Mesendoderm (in vitro differentiated cells): ENCODE measurements at places on chromosomes 2 and 18.

GRCh38 chr2:86747711-86748639 lies 27.9 kb downstream of the RMND5A start:
- DNase-seq = peak; percentile 93
- no peaks in the 10 kb centered on the region for H3K27me3 ChIP-seq
- no peaks in the 10 kb centered on the region for H3K36me3 ChIP-seq

DNA sequence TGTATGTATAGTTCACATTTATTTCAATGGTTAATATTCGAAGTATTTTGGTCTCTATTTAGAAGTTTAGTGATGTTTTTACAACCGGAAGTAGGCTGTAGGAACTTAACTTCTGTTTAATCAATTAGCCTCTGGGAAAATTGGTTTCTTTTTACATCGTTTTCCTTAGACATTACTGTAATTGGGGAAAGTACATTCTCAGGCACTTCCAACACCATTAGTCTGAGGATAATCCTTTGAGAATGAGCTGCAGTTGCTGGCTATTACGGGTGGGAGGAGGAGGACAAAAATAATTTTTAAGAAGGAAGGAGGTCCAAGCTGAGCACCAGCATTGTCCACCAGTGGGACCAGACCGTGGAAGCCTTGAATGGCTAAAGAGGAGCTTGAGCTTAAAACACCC lies 70.4 kb upstream of the ST3GAL5 start:
- no peak overlapping the region for H3K4me3 ChIP-seq
- H3K27me3 ChIP-seq = no peaks in the 10 kb centered on the region
- no peaks in the 10 kb centered on the region for H3K36me3 ChIP-seq
- no peak for DNase-seq

DNA sequence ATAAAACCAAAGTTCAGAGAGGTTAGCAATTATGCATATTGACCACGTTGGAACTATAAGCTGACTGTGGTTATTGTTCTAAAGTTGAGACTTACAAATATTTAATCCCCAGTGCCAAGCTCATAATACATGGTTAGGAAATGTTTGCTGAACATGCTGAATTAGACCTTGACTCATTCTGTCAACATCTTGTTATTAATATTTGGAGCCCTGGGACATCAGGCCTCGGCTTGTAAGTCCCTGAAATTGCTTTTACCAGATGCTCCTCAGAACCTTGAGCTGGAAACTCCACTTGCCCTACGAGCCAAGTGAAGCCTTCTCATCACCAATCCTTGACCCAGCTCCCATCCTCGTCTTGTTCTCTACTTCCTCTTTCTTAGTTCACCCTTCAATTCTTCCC lies 21.2 kb downstream of the DYNAP start:
- no peaks in the 10 kb centered on the region for H3K4me1 ChIP-seq
- DNase-seq = no peak
- H3K36me3 ChIP-seq = no peaks in the 10 kb centered on the region
- peaks cover 1% of the 10 kb centered on the region for H3K27me3 ChIP-seq

GRCh38 chr2:3277050-3277747 lies 100.4 kb downstream of the EIPR1 start:
- no peak for DNase-seq
- H3K4me1 ChIP-seq = no peaks in the 10 kb centered on the region
- H3K27me3 ChIP-seq = no peaks in the 10 kb centered on the region
- H3K36me3 ChIP-seq = no peaks in the 10 kb centered on the region
- no peak overlapping the region for H3K27ac ChIP-seq

DNA sequence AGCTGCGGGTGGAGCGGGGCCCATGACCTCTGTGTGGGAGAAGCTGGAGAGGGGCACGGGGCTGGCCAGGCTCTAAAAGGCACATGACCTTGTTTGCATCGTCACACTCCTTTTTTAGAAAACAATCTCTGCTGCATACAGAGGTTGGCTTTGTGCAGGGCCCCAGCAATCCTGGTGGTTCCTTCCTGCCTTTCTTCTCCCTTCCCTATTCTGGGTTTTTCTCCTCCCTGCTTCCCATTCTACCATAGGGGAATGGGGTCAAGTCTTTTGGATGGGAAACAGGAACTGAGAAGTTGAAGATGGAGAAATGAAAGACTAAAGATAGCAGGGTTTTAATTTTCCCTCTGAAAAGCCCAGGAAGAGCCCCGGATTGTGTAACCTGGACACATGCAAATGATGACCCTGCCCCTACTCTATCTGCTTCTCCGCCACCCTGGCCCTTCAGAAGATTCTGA lies 53.9 kb downstream of the ASAP2 start:
- H3K36me3 ChIP-seq = no peaks in the 10 kb centered on the region
- H3K27me3 ChIP-seq = no peaks in the 10 kb centered on the region
- no peak overlapping the region for H3K27ac ChIP-seq
- no peak overlapping the region for H3K4me3 ChIP-seq
- no peaks in the 10 kb centered on the region for H3K4me1 ChIP-seq

DNA sequence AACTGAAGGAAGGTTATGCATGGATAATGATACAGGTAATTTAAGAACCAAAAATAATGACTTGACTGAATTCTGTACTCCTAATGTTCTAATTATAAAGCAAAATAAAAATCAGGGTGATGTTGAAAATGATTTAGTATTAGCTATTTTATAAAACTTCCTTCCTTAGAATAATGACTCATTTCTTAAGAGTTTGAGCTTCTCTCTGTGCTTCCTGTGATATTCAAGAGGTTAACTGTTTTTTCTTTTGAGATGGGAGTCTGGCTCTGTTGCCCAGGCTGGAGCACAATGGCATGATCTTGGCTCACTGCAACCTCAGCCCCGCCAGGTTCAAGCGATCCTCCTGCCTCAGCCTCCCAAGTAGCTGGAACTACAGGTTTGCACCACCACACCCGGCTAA lies 14.8 kb downstream of the HADHA start:
- no peak overlapping the region for H3K4me3 ChIP-seq
- H3K4me1 ChIP-seq = no peaks in the 10 kb centered on the region
- H3K27me3 ChIP-seq = no peaks in the 10 kb centered on the region
- H3K36me3 ChIP-seq = peaks cover 6% of the 10 kb centered on the region
- DNase-seq = no peak

- no peak overlapping the region for H3K4me3 ChIP-seq
- no peaks in the 10 kb centered on the region for H3K36me3 ChIP-seq
- DNase-seq = no peak
- peaks cover 7% of the 10 kb centered on the region for H3K4me1 ChIP-seq
- peak overlapping the region; percentile 63 for H3K27ac ChIP-seq
- H3K27me3 ChIP-seq = no peaks in the 10 kb centered on the region
Observed at GRCh38 chr2:16069663-16069932, 129.2 kb downstream of the MYCN start.

- H3K27me3 ChIP-seq = no peaks in the 10 kb centered on the region
- no peaks in the 10 kb centered on the region for H3K36me3 ChIP-seq
- DNase-seq = no peak
- no peak overlapping the region for H3K27ac ChIP-seq
- no peak overlapping the region for H3K4me3 ChIP-seq
Observed at GRCh38 chr2:223042284-223042683, 9.7 kb upstream of the KCNE4 start.

GRCh38 chr2:143345887-143346787 lies 216.9 kb downstream of the ARHGAP15 start:
- H3K36me3 ChIP-seq = no peaks in the 10 kb centered on the region
- no peaks in the 10 kb centered on the region for H3K4me1 ChIP-seq
- H3K27me3 ChIP-seq = no peaks in the 10 kb centered on the region

DNA sequence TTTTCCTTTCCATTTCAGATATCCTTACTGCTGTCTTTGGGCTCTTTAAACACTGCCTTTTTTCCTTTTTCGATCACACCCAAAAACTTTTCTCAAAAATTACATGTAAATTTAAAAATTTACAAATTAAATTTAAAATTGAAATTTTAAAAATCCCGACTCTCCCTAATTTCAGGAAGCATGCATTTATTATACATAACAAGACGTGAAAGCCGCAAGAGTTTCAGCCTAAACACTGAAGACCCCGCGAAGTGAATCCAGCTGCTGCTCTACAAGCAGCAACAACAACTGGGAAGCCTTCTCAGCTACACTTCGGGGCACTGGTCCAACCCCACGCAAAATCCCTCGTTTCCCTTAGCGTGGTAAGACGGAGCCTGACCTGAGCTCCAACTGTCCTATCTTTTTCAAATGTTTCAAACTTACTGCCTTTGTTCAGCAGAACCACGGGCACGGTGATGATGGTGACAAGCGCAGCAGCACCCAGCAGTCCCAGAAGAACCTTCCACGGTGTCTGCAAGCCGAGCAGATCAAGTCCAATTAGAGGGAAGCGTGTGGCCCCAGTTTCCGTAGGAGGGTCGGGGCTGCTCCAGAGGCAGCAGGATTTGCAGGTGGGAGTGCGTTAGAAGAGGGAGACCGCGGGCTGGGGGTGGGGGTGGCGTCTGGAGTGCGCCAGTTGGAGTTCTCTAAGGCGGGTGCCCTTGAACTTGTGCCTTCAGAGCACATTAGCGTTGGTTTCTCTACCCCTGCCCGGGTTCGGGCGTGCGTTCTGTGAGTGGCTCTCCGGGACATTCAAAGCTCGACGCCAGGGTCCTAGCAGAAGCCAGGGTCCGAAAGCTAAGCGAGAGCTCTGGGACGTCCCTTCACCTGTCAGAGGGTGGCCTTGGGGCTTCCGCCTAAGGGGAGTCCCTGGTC lies 783 bp downstream of the DPP4 start:
- no peak overlapping the region for H3K27ac ChIP-seq
- peak overlapping the region; percentile 22 for H3K4me3 ChIP-seq
- H3K4me1 ChIP-seq = peaks cover 10% of the 10 kb centered on the region
- H3K36me3 ChIP-seq = no peaks in the 10 kb centered on the region

DNA sequence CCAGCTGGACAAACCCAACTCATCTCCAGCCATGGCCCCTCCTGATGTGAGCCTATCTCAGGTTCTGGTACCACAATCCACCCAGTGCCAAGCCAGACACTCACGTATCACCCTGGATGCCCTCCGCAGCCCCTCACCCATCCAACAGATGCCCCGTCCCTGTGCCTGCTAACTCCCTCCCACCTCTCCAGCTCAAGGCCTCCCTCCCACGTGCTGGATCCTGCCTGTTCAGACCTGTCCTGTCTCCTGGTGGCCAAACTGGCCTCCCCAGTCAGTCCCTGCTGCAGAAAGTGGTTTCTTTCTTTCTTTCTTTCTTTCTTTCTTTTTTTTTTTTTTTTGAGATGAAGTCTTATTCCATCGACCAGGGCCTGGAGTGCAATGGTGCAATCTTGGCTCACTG lies 86.2 kb downstream of the RRM2 start:
- no peak for DNase-seq
- H3K27me3 ChIP-seq = no peaks in the 10 kb centered on the region
- H3K27ac ChIP-seq = no peak overlapping the region
- H3K36me3 ChIP-seq = no peaks in the 10 kb centered on the region

GRCh38 chr2:159290289-159290907 lies 3.9 kb upstream of the WDSUB1 start:
- peaks cover 2% of the 10 kb centered on the region for H3K4me1 ChIP-seq
- H3K27ac ChIP-seq = no peak overlapping the region
- no peaks in the 10 kb centered on the region for H3K36me3 ChIP-seq
- H3K4me3 ChIP-seq = no peak overlapping the region
- no peaks in the 10 kb centered on the region for H3K27me3 ChIP-seq

DNA sequence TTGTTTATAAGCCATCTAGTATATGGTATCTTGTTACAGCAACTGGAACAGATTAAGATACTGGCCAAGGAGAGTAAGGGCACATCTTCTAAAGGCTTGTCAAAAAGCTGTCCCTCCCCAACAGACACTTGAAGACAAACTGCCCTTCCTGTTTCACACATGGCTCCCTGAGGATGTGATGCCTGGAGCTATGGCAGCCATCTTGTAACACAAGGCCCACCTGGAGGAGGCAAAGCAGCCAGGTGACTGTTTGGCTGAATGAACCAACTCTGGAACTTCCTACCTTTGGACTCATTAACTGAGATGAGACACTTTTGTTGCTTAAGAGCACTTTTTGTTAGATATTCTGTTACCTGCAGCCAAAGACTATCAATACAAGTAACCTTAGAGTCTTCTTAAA lies 54.4 kb downstream of the SNORC start:
- H3K36me3 ChIP-seq = no peaks in the 10 kb centered on the region
- H3K4me1 ChIP-seq = no peaks in the 10 kb centered on the region
- no peak for DNase-seq
- H3K4me3 ChIP-seq = no peak overlapping the region
- H3K27ac ChIP-seq = no peak overlapping the region

- H3K27ac ChIP-seq = no peak overlapping the region
- no peak for DNase-seq
- no peaks in the 10 kb centered on the region for H3K36me3 ChIP-seq
- no peaks in the 10 kb centered on the region for H3K27me3 ChIP-seq
- no peak overlapping the region for H3K4me3 ChIP-seq
Observed at GRCh38 chr2:172050479-172051125, 34.7 kb upstream of the DLX1 start.

DNA sequence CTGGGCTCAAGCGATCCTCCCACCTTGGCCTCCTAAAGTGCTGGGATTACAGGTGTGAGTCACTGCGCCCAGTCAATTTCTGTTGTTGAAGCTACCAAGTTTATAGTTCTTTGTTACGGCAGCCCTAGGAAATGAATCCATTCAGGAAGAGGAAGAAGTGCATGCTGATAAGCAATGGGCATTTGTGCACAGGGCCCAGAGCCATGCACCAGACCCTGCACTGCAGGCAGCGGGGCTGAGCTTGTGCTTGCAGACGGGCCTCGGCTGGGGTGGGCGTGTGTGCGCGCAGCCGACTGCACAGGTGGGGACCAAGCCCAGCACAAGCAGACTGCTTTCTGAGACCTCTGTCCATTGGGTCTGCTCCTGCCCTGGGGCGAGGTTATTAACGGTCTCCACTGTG lies 144.6 kb downstream of the CABLES1 start:
- H3K36me3 ChIP-seq = no peaks in the 10 kb centered on the region
- H3K27me3 ChIP-seq = no peaks in the 10 kb centered on the region
- no peak overlapping the region for H3K4me3 ChIP-seq

DNA sequence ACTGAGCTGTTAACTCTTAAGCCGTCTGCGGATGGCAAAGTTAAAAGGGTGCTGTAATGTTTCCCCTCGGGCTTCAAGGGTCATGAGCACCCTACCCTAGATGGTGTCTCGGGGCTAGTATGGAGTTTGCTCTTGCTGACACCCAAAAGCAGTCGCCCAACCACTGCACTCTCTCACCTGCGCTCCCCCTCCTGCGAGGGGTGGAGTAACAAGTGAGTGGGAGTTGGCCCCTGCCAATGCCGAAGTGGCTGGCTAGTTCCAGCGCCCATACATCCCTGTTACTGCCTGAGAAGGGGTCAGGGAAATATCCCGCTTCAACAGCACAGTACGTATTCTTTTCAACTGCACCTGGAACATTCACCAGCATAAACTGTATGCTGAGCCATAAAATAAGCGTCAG lies 47.5 kb downstream of the FAM117B start:
- no peak overlapping the region for H3K27ac ChIP-seq
- peak; percentile 25 for DNase-seq
- no peaks in the 10 kb centered on the region for H3K4me1 ChIP-seq

GRCh38 chr2:53827398-53828175 lies 32.2 kb downstream of the GPR75 start:
- no peak overlapping the region for H3K4me3 ChIP-seq
- H3K4me1 ChIP-seq = no peaks in the 10 kb centered on the region
- H3K36me3 ChIP-seq = no peaks in the 10 kb centered on the region
- no peaks in the 10 kb centered on the region for H3K27me3 ChIP-seq

- H3K4me1 ChIP-seq = no peaks in the 10 kb centered on the region
- H3K27ac ChIP-seq = no peak overlapping the region
- no peak overlapping the region for H3K4me3 ChIP-seq
- no peaks in the 10 kb centered on the region for H3K36me3 ChIP-seq
- H3K27me3 ChIP-seq = no peaks in the 10 kb centered on the region
- DNase-seq = no peak
Observed at GRCh38 chr2:11275910-11276309, 68.5 kb downstream of the ROCK2 start.
